Activated CD4-positive, alpha-beta T cell treated with anti-CD3 and anti-CD28 coated beads, Interleukin-2, amount 10 ng/mL, durations not matched to agents 24 days and 14 days (primary cell): ENCODE measurements at places on chromosomes 4 and X.

DNA sequence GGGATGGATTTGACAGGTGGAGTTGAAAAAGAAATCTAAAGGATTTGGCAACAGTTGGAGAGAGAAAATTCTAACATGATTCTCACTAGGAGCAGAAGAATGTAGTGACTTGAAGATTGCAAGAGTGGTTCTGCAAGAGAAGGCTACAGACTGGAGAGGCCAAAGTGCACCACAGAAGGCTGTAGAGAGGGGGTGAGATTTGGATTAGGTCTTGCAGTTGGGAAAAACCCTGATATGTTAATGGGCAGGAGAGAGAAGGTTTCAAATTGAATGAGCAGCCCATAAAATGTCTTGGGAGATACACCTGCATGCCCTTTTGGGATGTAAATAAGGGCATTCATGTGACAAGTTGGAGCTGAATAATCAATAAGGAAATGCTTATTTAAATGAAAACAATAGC lies 14.7 kb upstream of the VEGFD start:
- no peaks in the 10 kb centered on the region for H3K36me3 ChIP-seq
- no peaks in the 10 kb centered on the region for H3K27me3 ChIP-seq
- H3K27ac ChIP-seq = no peak overlapping the region
- H3K4me1 ChIP-seq = no peaks in the 10 kb centered on the region
- no peak for DNase-seq

GRCh38 chrX:119145241-119145653 lies 17.6 kb upstream of the KIAA1210 start:
- no peak for DNase-seq
- no peak overlapping the region for H3K27ac ChIP-seq
- no peak overlapping the region for H3K4me3 ChIP-seq

DNA sequence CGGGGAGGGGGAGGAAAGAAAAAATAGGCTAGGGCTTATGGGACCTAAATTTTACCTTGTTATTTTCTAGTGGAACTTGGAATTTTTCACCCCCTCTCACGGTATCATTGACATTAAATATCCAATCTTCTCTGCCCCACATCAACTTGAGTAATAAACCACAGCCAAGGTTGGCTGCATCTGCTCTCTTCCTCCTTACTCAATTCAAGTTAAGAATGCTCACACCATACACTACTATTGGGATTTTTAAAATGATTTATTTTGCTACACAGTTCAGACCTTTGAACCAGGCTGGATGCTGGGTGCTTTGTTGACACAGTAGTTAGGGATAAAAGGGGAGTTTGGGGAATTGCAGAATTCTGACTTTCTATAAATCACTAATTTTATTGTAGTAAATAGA lies 78.2 kb upstream of the DHX15 start:
- no peak for DNase-seq
- peaks cover 5% of the 10 kb centered on the region for H3K4me1 ChIP-seq
- no peaks in the 10 kb centered on the region for H3K36me3 ChIP-seq
- no peak overlapping the region for H3K27ac ChIP-seq
- peaks cover 5% of the 10 kb centered on the region for H3K27me3 ChIP-seq

- H3K4me3 ChIP-seq = no peak overlapping the region
- H3K27ac ChIP-seq = no peak overlapping the region
- peaks cover 30% of the 10 kb centered on the region for H3K36me3 ChIP-seq
- no peaks in the 10 kb centered on the region for H3K4me1 ChIP-seq
- no peak for DNase-seq
- no peaks in the 10 kb centered on the region for H3K27me3 ChIP-seq
Measured at GRCh38 chr4:56937262-56937661, 29.6 kb downstream of the REST start.

DNA sequence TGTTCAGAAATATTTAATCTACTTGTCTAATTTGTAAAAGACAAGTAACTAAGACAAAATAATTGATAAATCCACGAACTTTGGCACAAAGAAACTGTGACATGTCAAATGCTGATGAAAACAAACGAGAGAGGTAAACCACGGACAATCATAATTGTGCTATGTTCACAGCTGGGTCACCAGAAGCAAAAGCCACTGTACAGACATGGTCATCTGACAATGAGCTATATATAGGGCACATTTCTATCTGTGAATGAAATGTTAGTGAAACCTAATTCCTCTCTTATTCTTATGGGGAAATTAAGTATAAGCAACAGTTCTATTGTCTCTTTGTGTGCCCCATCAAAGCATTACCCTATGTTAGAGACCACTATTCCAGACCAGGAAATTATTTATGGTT lies 444.0 kb upstream of the TRAM1L1 start:
- H3K36me3 ChIP-seq = no peaks in the 10 kb centered on the region
- H3K4me3 ChIP-seq = no peak overlapping the region
- H3K27me3 ChIP-seq = no peaks in the 10 kb centered on the region
- H3K4me1 ChIP-seq = no peaks in the 10 kb centered on the region
- no peak for DNase-seq

DNA sequence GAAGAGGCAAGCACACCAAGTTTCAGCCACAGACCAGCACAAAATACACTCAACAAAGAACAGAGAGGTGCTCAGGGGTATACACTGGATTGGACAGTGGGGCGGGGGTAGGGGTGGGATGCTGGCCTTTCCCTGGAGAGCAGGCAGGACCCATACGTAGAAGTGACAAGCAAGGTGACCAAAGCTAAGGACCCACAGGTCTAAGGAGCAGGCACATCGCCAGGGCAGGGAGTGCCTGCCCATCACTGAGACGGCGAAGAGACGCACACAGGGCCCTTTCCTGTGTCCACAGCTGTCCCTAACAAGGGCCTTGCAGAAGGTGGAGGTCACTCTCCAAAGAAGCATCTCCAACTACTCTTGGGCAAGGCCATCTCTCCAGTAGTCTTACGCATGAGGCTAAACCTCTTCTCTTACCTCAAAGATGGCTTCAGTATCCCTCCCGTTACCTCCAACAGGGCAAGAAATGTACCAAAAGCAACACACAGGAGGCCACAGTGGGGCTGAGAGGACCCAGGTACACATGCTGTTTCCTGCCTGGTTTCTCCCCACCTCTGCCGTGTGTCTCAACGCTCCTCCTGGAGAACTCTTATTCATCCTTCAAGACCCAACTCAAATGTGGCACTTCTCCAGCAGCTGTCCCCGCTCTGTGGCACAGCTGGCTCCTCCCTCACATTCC lies 6.5 kb downstream of the WDR1 start:
- peaks cover 88% of the 10 kb centered on the region for H3K4me1 ChIP-seq
- H3K4me3 ChIP-seq = peak overlapping the region; percentile 74
